ENCODE measurements at places on chromosomes 4 and X. TPM values are rescaled to one million over a fixed set of nuclear protein-coding genes. Genes with fewer than 3 reads are reported as not detected.
A peak's percentile ranks its signal among the peaks of the same experiment; 100 is the strongest.

- no peak for DNase-seq
Observed at GRCh38 chr4:37892641-37893040, 1.8 kb downstream of the TBC1D1 start.

DNA sequence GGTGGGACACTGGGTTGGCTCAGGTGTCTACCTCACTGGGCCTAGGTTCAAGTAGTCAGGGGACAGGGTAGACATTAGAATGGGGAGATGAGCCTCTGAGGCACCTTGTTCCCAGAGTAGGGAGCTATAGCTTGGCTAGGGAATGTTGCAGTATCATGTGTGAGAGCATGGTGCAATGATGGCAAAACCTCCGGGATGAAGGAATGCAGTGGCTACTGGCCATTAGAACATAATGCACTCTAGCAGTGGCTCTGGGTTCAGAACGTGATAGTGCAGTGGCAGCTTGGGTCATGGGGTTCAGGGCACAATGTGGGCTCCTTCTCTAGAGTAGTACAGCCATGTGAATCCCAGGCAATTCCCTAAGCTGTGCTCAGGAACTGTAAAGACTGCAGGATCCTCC, 471.5 kb downstream of the CCSER1 start:
- DNase-seq: no peak

GRCh38 chr4:19146038-19146437, 1105.7 kb upstream of the SLIT2 start:
- no peak for DNase-seq

DNA sequence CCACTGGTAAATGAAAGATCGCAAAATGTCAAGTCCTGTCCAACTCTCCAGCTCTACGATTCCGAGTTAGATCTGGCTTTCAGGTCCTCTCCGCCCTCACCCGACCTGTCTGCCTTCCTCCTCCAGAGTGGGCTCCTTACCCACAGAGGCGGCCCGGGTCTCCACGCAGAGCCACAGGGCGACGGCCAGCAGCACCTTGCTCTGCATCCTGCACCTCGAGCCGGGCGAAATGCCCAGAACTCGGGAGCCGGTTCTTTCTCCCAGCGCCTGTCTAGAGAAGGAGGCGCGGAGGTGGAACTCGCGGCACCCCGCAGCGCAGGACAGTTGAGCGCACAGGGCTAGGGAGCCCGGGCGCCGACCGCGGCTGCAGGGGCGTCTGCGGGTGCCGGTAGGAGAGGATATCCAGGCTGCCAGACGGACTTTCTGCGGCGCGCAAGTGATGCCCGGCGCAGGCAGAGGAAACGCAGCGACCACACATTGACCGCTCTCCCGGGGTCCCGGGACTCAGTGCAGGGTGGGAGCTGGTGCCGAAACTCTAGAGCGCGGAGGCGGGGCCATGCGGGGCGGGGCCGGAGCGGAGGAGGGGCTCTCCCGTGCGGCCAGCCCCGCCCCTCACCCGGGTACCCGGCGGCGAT, at the start of gene KDR:
Gene KDR (minus strand): TSS at position 509 of the 635 bp plus-strand sequence. CDS start 302 bp downstream, at position 207.
- peak; percentile 17 for DNase-seq

- DNase-seq: no peak
Observed at GRCh38 chr4:138868562-138868961, 147.0 kb upstream of the NOCT start.

DNA sequence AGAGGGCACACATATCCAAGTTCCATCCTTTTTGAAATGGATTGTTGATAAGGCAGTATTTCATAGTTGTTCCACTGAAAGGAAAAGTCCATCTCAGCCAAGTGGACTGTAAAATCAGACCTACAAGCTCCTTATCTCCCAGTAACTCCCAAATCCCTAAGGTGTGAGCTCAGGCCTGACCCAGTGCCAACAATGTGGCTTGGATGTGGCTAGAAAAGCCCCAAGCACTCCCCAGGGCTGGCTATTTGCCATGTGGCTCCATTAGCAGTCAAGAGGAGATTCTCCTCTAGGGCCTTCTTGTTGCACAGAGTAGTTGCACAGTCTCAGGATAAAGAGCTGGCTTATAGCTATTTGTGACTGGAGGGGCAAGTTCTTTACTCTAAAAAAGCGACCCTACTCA, 25.0 kb upstream of the DGKK start:
- no peak for DNase-seq

DNA sequence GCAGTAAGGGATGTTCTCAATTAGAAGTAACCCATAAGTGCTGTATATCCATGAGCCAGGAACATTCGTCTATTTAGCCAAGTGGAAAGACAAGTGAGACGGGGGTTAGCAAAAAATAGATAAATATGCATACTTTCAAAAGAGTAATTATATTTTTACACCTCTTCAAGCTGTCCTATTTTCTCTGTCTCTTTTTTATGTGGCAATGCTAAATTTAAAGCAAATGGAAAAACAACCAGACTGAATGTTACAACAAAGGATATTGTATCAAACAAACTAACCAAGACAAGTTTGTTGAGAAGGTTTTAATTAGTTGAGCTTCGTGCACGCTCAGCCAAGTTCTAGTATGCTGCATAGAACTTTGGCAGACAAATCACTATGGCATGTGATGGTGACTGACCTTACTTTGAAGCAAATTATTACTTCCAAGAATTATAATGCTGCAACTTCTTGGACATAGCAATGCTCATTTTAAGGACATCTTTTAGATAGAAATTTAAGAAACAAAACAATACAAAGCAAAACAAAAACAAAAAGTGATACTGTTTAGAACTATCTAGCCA, 61.4 kb upstream of the TMEM150C start:
- no peak for DNase-seq

GRCh38 chrX:27966492-27966891, 14.8 kb downstream of the DCAF8L1 start:
- no peak for DNase-seq

DNA sequence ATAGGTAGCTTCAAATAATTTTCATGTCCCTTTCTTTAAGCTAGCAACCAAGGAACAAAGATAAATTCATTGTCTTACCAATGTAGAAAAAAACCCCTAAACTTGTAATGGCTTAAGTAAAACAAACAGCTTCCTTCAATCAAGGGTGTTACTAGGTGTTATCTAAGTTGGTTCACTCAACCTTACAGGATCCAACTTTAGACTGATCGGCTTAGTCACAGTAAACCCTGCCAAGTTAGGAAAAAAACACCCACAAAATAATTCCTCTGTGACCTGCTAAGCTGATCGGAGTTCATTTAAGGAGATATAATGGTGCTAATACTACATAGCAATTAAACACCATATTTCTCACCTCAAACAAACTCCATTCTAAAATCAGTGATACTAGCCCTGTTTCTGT, 10.1 kb downstream of the AIFM1 start:
- DNase-seq: no peak

The RAB9A gene
- total RNA-seq: 30.8 TPM

The TLR8 gene
- 1.6 TPM for total RNA-seq
